ENCODE measurements at places on chromosomes 4 and X.
A peak's percentile ranks its signal among the peaks of the same experiment; 100 is the strongest.

GRCh38 chrX:12946838-12947544 lies 27.9 kb upstream of the TMSB4X start:
- no peak for DNase-seq

DNA sequence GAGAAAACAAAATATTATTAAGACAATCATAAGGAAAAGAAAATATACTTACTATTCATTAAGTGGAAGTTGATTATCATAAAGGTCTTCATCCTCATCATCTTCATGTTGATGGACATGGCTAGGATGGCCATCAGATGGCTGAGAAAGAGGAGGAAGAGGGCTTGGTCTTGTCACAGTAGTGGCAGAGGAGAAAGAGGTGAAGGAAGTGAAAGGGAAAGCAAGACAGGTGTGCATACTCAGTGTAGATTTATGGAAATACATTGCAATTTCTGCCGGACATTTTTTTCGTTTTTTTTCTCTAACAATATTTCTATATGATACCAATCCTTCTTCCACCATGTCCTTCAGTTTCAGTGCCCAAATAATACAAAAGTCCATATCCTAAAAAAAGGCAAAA lies 1409.8 kb downstream of the PCDH7 start:
- no peak for DNase-seq

DNA sequence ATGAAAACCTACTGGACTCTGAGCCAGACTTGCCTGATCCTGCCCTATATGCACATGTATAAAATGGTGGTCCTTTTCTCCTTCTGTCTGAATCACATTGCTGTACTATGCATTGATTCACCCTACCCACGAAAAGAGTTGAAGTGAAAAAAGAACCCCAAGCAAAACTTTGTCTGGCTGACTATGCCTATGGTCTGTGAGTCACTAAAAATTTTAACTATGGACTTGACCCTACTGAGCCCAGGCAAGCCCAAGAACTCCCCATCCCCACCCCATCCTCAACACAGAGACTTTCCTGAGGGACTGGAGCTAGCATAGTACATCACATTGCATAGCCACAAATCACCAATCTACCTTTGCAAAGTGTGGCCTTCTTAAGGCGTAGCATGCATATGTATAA lies 116.6 kb upstream of the TENM3 start:
- DNase-seq: no peak

- DNase-seq: no peak
Measured at GRCh38 chr4:34861666-34862065, 1382.6 kb downstream of the ARAP2 start.

DNA sequence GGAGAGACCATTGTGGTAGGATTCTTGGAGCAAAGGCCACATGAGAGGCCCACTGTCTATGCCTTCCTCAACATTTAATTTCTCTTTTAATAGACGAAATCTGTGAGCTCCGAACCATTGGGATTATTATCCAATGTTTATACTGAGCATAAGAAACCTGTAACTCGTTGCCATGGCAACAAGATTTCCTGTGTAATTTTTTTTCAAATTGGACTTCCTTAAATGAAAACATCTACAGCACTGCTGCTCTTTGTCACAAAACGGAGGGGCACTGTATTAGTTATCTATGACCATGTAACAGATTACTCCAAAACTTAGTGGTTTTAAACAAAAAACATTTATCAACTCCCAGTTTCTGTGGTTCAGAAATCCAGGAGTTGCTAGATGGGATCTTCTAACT lies 38.7 kb downstream of the PPP1R2C start:
- no peak for DNase-seq

DNA sequence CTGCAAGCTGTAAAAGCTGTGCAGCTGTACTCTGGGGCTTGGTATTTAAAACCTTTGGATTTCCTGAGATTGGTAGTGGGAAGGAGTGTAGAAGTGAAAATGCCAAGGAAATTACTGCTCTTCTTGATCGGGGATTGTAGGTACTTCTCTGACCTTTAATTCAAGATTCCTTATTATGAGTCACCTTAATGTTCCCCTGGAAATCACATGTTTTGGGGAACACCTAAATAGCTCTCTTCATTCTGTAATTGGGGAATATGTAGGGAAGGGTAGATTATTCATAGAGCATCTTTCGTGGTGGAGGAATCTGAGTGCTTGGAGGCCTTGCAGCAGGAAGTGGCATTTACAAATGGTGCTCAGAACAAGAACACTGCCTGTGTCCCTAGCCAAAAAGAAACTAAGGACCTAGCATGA lies 137.8 kb downstream of the UCHL1 start:
- DNase-seq: no peak

DNA sequence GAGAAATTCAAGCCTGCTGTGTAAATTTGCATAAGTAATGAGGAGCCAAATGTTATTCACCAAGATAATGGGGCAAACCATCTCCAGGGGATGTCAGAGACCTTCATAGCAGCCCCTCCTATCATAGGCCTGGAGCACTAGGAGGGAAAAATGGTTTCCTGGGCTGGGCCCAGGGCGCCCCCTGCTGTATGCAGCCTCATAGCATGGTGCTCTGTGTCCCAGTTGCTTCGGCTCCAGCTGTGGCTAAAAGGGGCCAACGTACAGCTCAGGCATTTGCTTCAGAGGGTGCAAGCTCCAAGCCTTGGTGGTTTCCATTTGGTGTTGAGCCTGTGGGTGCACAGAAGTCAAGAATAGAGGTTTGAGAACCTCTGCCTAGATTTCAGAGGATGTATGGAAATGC lies 859.3 kb downstream of the RPA4 start:
- no peak for DNase-seq

DNA sequence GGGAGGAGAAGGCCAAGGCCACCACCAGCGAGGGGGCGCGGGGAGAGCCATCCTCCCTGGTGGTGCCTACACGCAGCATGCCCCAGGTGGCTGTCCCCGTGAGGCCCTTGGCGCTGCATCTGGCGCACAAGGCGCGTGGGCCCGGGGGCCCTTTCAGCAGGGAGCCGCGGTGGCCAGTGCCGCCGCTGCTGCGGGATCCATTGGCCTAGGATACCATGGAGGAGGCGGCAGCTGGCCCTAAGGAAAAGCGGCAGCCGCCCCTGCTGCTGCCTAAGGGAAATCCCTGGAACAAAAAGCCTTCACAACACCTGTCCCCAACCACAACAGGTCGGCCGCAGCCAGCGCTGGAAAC lies 1059.6 kb downstream of the TECRL start:
- no peak for DNase-seq

GRCh38 chr4:26459054-26459755 lies 31.1 kb downstream of the CCKAR start:
- DNase-seq: peak; percentile 19

GRCh38 chrX:12210196-12210815 lies 72.0 kb downstream of the FRMPD4 start:
- DNase-seq: no peak

DNA sequence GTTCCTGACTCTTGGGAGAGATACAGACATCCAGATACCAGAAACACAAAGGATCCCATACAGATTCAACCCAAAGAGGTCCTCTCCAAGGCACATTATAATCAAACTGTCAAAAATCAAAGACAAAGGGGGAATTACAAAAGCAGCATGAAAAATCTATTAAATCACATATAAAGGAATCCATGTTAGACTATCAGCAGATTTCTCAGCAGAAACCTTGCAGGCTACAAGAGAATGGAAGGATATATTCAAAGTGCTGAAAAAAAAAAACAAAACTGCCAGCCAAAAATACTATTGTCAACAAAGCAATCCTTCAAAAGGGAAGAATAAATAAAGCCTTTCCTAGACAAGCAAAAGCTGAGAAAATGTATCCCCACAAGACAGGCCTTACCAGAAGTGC lies 14.8 kb upstream of the ADGRL3 start:
- DNase-seq: no peak

DNA sequence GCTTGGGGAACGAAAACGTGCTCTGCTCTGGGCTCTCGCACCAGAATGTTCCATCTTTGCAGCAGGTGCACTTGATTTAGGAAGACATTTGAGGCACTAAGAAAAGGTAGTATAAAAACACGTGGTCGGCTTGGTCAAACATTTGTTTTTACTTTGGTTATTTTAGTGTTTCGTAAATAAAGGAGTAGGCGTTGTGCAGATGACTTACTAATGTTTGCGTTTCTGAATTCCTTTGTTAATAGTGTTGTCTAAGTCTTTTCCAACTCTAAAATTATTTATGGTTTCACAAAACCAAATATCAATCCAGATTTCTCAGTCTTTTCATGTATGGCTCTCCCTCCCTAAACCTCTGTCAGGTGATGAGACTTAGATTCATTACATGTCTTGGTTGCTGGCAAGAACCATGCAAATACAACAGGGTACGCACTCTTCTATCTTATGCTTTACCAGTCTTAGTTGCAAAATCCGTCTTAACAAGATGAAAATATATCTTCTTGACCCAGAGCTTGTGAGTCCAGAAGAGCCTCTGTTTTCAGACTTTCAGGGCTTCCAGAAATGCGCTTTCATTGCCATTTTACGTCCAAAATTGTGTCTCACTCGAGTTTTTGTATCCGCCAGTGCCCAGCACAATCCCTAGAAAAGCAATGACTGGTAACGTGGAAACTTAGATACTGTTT lies 686 bp downstream of the MTHFD2L start:
- no peak for DNase-seq

DNA sequence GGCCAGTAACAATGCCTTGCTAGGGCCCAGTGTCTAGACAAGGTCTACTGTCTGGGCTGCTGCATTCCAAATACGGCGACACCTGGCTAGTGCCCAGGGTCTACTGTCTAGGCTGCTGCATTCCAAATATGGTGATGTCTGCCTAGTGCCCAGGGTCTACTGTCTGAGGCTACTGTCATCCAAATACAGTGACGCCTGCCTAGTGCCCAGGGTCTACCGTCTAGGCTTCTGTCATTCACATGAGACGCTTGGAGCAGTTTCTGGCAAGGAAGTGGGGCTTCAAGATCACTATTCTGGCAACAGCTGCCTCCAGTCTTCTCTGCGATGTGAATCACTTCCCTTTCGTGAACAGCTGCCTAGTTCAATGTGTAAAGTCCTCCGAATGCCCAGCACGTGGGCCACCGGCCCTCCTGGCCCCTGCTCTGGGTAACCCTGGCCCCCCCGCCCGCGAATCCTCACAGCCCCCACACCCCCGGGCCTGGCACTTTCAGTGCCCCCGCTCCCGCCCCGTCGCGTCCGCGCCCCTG lies 12.7 kb downstream of the ACOX3 start:
- no peak for DNase-seq

DNA sequence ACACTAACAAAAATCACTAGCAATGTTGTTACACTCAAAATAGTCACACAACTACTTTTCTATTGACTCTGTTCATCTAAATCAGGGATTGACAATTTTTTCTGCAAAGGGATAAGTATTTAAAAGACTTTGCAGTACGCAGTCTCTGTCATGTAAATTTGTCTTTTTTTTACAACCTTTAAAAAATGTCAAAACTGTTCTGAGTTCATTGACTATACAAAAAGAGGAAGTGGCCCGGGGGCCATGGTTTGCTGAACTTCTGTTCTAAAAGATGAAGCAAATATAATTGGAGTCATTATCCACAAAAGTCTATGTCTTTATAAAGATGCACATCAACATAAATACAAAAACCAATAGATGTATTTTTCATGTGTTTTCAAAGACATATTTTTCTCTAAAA lies 1310.3 kb downstream of the RPA4 start:
- DNase-seq: no peak

GRCh38 chr4:165208221-165208652 lies 876 bp downstream of the KLHL2 start:
- DNase-seq: no peak

GRCh38 chrX:85140964-85141363 lies 102.6 kb downstream of the SATL1 start:
- no peak for DNase-seq

GRCh38 chr4:186920992-186921391 lies 197.3 kb upstream of the FAT1 start:
- DNase-seq: no peak

DNA sequence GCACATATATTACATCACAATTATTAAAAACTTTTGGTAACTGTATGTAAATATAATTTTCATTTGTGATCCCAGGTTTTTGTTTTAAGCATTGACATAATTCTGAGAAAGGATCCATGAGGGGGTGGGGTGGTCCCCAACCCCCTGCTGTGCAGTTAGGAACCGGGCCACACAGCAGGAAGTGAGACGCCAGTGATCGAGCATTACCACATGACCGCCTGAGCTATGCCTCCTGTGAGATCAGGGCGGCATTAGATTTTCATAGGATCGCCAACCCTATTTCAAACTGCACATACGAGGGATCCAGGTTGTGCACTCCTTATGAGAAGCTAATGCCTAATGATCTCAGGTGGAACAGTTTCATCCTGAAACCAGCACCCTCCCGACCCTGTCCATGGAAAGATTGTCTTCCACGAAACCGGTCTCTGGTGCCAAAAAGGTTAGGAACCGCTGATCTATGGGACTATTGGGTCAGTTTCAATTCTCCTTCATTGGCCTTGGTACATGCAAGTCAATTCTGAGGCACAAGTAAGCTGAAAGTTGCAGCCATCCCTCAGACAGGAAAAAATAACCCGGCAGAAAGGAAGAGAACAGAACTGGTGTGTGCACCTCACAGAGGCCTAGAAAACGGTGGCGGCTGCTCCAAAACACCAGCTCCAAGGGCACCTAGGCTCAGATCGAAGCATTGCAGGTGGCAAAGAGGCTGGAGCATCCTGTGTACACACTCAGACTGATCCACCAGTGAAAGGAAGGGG lies 7.0 kb upstream of the TMSB4X start:
- DNase-seq: no peak

DNA sequence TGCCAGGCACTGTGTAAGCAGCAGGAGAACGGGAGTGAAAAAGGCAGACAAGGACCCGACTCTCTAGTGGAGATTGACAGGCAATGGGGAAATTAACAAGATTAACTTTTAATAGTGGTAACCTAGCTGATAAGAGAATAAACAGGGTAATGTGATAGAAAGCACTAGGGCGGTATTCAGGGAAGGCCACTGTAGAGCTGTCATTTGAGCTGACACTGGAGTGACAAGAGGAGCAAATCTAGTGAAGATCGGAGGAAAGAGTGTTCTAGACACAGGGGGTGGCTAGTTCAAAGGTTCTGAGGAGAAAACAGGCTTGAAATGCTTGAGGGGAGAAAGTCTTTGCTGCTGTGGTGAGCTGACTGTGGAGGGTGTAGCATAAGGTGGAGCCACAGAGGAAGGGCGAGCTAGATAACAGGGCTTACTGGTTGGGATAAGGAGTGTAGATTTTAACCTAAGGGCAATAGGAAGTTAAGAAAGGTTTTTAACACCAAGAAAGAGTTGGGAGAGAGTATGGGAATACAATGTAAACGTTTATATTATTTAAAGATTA lies 122.8 kb downstream of the SLC10A7 start:
- DNase-seq: no peak

- no peak for DNase-seq
Measured at GRCh38 chr4:52751487-52751911, 274 bp upstream of the ERVMER34-1 start.

GRCh38 chr4:3134201-3134600 lies 59.7 kb downstream of the HTT start:
- DNase-seq: no peak

DNA sequence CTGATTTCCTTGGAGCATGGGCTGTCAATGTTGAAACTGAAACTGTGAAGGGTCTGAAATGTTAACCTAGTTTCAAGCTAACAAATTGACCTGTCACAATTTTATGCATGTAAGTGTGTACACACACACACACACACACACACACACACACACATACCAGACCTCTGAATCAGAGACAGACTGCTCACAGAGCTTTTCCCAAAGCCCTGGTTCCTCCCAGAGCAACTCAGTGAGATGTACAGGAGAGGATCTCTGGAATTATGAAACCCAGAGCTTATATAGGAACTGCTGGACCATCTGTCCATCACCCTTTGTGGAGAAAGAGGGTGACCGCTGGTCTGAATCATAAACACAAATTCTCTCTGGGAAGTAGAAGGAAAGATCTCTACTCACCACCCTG lies 228.1 kb upstream of the PRPS2 start:
- no peak for DNase-seq

Measured in GM12864 (cell line).